Upper lobe of right lung (tissue), 1 donor: ENCODE measurements at places on chromosomes 12 and 14. TPM values are rescaled to one million over a fixed set of nuclear protein-coding genes. Genes with fewer than 3 reads are reported as not detected.

TSPAN11 gene
- total RNA-seq, result 7.8 TPM

GRCh38 chr14:79369359-79370332 lies 841.7 kb downstream of the DIO2 start:
- no peak for DNase-seq

PLA2G1B gene
- total RNA-seq, result 62.2 TPM

- no peak for DNase-seq
Measured at GRCh38 chr12:3490895-3491144, 183 bp upstream of the PRMT8 start.

DNA sequence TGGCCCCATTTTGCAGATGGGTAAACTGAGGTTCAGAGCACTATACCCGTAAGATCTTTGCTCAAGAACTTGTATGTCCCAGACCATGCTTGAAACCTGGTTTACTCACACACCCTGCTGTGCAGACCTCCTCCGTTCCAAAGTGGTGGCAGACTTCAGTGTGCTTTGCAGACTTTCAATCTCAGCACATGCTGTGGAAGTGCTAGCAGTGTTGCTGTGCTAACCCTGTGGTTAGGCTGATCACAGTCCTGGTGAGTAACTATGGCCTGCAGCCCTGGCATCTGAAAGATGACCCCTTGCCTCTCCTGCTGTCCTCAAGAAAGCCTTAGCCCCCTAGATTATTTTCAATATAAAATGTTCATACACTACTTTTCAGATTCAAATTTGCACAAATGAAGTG lies 450.6 kb downstream of the DPF3 start:
- DNase-seq, result no peak

GRCh38 chr12:54375259-54375579 lies 9.3 kb downstream of the ZNF385A start:
- no peak for DNase-seq

GRCh38 chr12:93153321-93153720 lies 224.2 kb upstream of the EEA1 start:
- DNase-seq, result no peak

GRCh38 chr14:105118646-105119407 lies 49.7 kb downstream of the JAG2 start:
- no peak for DNase-seq

FAM222A gene
- 6.2 TPM for total RNA-seq

DNA sequence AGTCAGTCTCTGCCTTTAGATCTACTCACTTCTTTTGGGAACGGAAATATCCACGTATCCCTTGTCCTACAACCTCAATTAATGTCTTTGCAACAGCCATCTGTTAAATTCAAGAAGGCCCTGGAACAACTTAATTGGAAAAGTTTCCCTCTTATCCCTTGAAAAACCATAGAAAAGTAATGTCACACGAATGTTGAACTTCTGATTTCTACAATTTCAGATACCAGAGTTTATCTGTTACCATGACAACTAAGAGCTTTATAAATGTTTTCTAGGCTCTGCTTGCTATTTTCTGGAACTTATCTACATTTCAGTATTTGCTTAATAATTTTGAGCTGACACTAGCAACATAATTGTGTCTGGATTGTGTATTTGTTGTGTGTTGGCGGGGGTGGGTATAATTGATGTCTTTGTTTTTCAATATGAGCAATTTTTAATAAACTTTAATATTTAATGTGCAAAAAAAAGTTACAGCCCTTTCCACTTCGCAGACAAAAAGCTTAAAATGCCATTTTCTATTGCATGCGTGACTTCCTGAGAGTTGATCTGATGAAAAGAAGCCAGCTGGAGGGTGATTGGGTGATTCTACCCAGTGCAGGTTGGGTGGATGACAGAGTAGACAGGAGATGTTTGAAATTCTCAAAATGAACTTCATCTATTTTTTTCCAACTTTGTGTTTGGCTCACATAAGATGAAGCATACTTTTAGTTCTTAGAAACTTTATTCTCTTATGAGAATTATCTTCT lies 11.8 kb upstream of the EDDM3A start:
- DNase-seq, result no peak

- no peak for DNase-seq
Measured at GRCh38 chr12:68491204-68491960, 119.3 kb upstream of the RAP1B start.

DNA sequence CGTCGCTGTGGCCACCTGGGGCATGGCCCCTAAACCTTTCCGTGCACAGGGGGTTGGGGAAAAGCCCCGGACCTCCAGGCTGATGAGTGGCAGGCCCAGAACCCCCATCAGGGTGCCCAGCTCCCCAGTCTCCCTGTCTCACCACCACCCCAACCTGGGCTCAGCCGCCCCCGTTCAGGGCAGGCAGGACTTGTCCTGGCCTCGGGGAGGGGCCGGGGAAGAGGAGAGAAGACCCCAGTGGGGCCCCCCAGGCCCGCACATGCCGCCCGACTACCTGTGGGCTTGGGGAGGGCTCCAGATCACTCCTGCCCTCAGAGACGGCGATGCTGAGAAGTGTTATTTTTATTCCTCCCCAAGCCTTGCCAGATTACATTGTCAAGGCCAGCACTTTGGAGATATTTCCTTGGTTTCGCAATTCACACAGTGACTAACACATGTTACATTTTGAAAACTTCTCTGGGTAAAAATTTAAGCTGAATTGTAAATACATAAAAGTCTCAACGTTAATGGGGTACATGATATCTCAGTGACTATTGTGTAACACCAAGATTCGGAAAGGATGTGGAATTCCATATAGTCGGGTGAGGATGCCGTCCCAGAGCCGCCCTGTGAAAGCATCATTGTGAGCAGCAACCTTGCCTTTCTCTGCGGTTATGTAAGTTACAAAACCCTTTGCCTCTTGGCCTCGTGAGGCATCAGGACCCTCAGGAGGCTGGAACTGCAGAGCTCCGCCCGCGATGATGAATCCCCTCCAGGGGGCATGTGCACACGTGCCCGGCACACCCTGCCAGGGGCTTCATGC lies 85.6 kb upstream of the DIO3 start:
- DNase-seq, result peak; percentile 65

SERPINA3 gene
- total RNA-seq, result 36.4 TPM
